ENCODE measurements at places on chromosomes 13 and 19. TPM values are rescaled to one million over a fixed set of nuclear protein-coding genes. Genes with fewer than 3 reads are reported as not detected.
A peak's percentile ranks its signal among the peaks of the same experiment; 100 is the strongest.

Gene CCDC97
- 25.5 TPM for total RNA-seq

- no peak overlapping the region for H3K4me3 ChIP-seq
- 0 out of 2 replicates have a peak overlapping the region, but pooled peaks have one; percentile 48 for H3K27ac ChIP-seq
- 0 out of 2 replicates have a peak, but pooled peaks cover 2% of the 10 kb centered on the region for H3K4me1 ChIP-seq
- no peaks in the 10 kb centered on the region for H3K27me3 ChIP-seq
- H3K36me3 ChIP-seq, result no peaks in the 10 kb centered on the region
Measured at GRCh38 chr19:44684892-44685863, 13.8 kb upstream of the CEACAM16 start.

DNA sequence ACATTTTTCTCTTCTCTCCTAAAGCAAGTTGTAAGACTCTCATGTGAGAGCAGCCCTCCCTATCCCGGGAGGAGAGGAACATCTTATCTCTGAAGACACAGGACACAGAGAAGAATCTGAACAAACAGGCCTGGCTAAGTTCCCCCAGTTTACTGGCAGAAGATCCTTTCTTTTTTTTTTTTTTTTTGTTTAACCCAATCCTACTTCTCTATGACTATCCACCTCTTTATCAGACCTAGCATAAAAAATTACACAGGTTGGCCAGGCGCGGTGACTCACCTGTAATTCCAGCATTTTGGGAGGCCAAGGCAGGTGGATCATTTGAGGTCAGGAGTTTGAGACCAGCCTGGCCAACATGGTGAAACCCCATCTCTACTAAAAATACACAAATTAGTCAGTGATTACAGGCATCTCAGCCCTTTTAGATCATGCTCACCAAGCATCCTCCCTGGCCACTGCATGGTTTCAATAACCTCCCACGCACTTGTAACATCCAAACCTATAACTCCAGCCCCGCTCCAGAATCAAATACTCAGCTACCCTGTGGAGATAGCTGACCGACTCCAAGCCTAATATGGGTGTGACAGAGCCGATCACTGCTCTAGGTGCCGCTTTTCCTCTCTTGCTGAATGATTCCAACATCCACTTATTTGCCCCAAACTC, 27.3 kb upstream of the MUC16 start:
- no peak overlapping the region for H3K4me3 ChIP-seq
- H3K27ac ChIP-seq, result no peak overlapping the region
- DNase-seq, result no peak

Gene ZNF540
- total RNA-seq, result 0.39 TPM

Gene NAPSA
- total RNA-seq, result 2.5 TPM

DNA sequence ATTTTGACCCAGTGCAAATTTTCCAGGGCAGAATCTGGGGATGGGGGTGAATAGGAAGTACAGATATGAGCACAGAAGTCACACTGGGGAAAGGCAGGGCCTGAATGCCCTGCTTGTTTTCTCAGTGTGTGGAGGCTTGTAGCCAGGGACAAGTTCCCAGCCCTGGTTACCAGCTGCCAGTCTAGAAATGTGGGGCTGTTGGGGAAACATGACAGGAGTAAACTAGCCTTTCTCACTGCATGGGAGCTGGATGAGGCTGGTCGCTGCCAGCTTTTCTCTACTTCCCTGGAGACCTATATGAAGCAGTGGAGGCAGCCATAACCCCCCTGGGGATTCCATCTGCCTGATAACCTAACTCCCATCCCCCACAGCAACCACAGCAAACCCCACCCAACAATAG, 2267.7 kb downstream of the PCDH9 start:
- no peak overlapping the region for H3K27ac ChIP-seq
- H3K4me1 ChIP-seq, result no peaks in the 10 kb centered on the region
- no peak for DNase-seq
- no peaks in the 10 kb centered on the region for H3K27me3 ChIP-seq
- H3K4me3 ChIP-seq, result no peak overlapping the region

Gene POU4F1
- not detected for total RNA-seq

Gene TUBA3C
- total RNA-seq, result not detected

DNA sequence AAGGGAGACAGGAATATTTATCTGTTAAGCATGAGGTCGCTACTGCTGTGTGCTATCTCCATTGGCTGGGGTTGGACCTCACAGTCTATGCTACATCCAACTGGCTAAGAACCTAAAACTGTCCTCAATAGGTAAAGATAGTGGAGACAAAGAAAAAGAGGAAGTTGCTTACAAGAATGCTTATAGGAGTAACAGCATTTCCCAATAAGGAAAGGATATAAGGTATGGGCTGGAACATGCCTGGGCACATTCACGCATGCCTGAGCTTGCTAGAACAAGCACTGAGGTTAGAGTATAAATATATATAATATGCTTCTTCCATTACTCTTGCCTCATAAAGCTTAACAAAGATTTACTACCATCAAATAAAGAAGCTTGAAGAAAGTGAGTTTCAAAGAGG, 47.9 kb upstream of the CEACAM21 start:
- H3K36me3 ChIP-seq, result no peaks in the 10 kb centered on the region
- H3K27me3 ChIP-seq, result peaks cover 35% of the 10 kb centered on the region
- no peak overlapping the region for H3K4me3 ChIP-seq

Gene SOX1
- total RNA-seq, result not detected

Gene CRX
- total RNA-seq, result not detected

DNA sequence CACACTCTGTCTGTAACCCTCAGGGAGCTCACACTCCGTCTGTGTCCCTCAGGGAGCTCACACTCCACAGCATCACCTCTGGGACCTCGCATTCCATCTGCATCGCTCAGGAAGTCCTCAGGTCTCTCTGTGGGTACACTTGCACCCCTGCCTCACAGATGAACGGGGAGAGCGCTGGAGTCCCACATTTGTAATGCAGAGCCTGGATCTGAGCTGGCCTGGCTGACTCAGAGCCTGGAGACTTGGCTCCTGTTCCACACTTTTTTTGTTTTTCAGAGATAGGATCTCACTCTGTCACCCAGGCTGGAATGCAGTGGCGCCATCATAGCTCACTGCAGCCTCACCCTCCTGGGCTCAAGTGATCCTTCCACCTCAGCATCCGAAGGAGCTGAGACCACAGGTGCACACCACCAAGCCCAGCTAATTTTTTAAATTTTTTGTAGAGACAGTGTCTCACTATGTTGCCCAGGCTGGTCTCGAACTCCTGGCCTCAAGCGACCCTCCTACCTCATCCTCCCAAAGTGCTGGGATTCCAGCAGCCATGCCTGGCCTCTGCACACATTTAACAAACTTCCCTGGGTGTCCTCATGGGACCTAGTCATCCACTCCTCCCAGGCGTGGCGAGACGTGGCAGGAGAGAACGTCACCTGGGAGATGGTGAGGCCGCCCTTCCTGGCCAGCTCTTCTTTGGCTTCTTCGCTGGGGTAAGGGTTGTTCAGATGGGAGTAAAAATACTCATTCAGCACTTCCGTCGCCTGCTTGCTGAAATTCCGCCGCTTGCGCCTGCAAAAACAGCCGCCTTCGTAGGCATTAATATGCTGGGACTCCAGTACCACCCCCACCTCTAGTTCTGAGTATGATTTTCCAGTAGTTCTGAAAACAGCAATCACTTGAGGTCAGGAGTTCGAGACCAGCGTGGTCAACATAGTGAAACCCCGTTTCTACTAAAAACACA, 31.0 kb downstream of the CILP2 start:
- H3K27ac ChIP-seq, result no peak overlapping the region
- no peak overlapping the region for H3K4me3 ChIP-seq
- H3K4me1 ChIP-seq, result no peaks in the 10 kb centered on the region
- DNase-seq, result no peak
- no peaks in the 10 kb centered on the region for H3K27me3 ChIP-seq
- no peaks in the 10 kb centered on the region for H3K36me3 ChIP-seq

DNA sequence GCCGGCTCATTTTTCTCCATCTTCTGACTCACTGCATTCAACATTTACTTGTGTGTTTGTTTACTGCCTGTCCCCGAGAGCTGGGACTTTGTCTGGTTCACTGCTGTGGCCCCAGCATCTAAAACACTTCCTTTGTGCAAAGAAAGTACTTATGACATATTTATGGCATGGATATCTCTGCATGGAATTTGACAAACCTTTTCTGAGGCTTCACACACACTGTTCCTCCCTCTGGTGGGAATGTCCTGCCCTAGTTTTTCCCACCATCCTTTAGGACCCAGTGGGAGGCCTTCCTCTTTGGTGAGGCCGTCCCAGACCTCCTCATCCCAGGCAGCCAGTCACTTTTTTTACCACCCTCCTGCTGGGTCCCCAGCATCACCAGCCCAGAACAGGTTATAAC, 1.4 kb upstream of the SRRM5 start:
- H3K4me1 ChIP-seq, result no peaks in the 10 kb centered on the region
- no peak for DNase-seq
- no peaks in the 10 kb centered on the region for H3K36me3 ChIP-seq
- H3K27me3 ChIP-seq, result no peaks in the 10 kb centered on the region

- H3K4me1 ChIP-seq, result no peaks in the 10 kb centered on the region
- no peaks in the 10 kb centered on the region for H3K36me3 ChIP-seq
- peak overlapping the region; percentile 10 for H3K4me3 ChIP-seq
- DNase-seq, result no peak
- no peak overlapping the region for H3K27ac ChIP-seq
Measured at GRCh38 chr13:44273991-44274770, 99.4 kb upstream of the SERP2 start.

Gene PRODH2
- total RNA-seq, result not detected

DNA sequence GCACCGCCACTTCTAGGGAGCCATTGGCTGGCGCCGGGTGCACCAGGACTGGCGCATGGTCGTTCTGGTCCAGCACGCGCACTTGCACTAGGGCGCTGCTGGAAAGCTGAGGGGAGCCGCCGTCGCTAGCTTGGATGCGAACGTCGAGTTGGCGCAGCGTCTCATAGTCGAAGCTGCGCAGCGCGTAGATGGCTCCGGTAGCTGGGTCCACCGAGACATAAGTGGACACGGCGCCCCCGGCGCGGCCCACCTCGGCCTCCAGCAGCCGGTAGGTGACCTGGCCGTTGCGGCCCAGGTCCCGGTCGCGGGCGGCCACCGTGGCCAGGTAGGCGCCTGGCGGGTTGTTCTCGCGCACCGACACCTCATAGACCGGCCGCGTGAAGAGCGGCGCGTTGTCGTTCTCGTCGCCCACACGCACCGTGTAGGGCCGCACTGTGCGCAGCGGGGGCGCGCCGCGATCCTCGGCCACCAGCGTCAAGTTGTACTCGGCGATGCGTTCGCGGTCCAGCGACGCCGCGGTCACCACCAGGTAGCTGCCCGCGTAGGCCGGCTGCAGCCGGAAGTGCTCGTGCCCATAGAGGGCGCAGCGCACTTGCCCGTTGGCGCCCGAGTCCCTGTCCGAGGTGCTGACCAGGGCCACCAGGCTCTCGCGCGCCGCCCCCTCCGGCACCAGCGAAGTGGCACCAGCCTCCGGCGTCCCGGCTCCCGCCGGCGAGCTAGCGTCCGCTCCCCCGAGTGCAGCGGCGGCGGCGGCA, 1.7 kb downstream of the PCDH8 start:
- no peak for DNase-seq
- no peak overlapping the region for H3K4me3 ChIP-seq
- no peaks in the 10 kb centered on the region for H3K36me3 ChIP-seq
- H3K27ac ChIP-seq, result no peak overlapping the region
- H3K27me3 ChIP-seq, result peaks cover 8% of the 10 kb centered on the region

Gene CDC42EP5
- 7.1 TPM for total RNA-seq

GRCh38 chr13:91661692-91662490, 263.5 kb downstream of the GPC5 start:
- no peaks in the 10 kb centered on the region for H3K27me3 ChIP-seq
- H3K36me3 ChIP-seq, result no peaks in the 10 kb centered on the region
- no peaks in the 10 kb centered on the region for H3K4me1 ChIP-seq
- no peak overlapping the region for H3K27ac ChIP-seq
- H3K4me3 ChIP-seq, result no peak overlapping the region
- no peak for DNase-seq

DNA sequence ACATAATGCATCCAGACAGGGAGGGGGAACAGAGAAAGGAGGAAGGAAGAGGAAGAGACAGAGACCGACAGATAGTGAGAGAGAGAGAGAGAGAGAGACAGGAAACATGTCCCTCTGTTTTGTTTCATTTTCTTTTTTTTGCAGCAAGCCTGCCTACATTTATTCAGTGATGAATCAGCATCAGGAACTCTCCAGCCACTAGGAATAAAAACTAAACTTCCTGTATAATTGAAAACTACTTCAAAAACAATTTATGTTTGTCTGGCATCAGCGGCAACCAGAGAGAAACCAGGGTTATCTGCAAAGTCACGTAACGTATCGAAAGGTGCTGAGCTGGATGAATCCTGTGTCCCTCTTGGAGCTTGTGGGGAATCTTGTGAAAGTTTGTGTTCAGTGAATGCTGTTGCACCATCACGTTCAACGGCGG, 148.6 kb upstream of the SOX21 start:
- no peaks in the 10 kb centered on the region for H3K4me1 ChIP-seq
- H3K27ac ChIP-seq, result no peak overlapping the region
- H3K4me3 ChIP-seq, result peak overlapping the region; percentile 19
- DNase-seq, result no peak

Gene SYCN
- total RNA-seq, result 0.33 TPM

GRCh38 chr13:81639984-81640582, 1299.2 kb upstream of the SPRY2 start:
- H3K4me1 ChIP-seq, result no peaks in the 10 kb centered on the region
- H3K27me3 ChIP-seq, result no peaks in the 10 kb centered on the region
- H3K4me3 ChIP-seq, result no peak overlapping the region
- DNase-seq, result no peak
- H3K36me3 ChIP-seq, result no peaks in the 10 kb centered on the region

GRCh38 chr13:107865318-107865575, 350.1 kb downstream of the LIG4 start:
- H3K27ac ChIP-seq, result no peak overlapping the region
- no peaks in the 10 kb centered on the region for H3K27me3 ChIP-seq
- no peak for DNase-seq
- H3K36me3 ChIP-seq, result no peaks in the 10 kb centered on the region
- H3K4me1 ChIP-seq, result no peaks in the 10 kb centered on the region

GRCh38 chr19:1471010-1471514, 8.0 kb downstream of the C19orf25 start:
- H3K4me1 ChIP-seq, result no peaks in the 10 kb centered on the region
- DNase-seq, result no peak
- H3K27me3 ChIP-seq, result no peaks in the 10 kb centered on the region
- H3K27ac ChIP-seq, result no peak overlapping the region

Gene ZNF558
- 43.3 TPM for total RNA-seq

GRCh38 chr13:108500711-108501110, 128.7 kb upstream of the MYO16 start:
- H3K4me3 ChIP-seq, result no peak overlapping the region
- no peaks in the 10 kb centered on the region for H3K4me1 ChIP-seq
- no peak for DNase-seq
- H3K27me3 ChIP-seq, result no peaks in the 10 kb centered on the region

Gene CEACAM8
- not detected for total RNA-seq

- peaks cover 15% of the 10 kb centered on the region for H3K4me1 ChIP-seq
- peak overlapping the region; percentile 71 for H3K4me3 ChIP-seq
- no peak for DNase-seq
- no peaks in the 10 kb centered on the region for H3K27me3 ChIP-seq
- no peaks in the 10 kb centered on the region for H3K36me3 ChIP-seq
Measured at GRCh38 chr19:34482380-34483250, 1.1 kb downstream of the WTIP start.

GRCh38 chr13:43411741-43412140, 375.0 kb downstream of the ENOX1 start:
- H3K36me3 ChIP-seq, result no peaks in the 10 kb centered on the region
- no peak for DNase-seq
- H3K27ac ChIP-seq, result no peak overlapping the region
- no peaks in the 10 kb centered on the region for H3K4me1 ChIP-seq

Gene OSCAR
- 6.8 TPM for total RNA-seq

Gene UPF3A
- total RNA-seq, result 36.3 TPM
